Breast epithelium (tissue), 4 donors: ENCODE measurements at places on chromosomes 6 and 20. TPM values are rescaled to one million over a fixed set of nuclear protein-coding genes. Genes with fewer than 3 reads are reported as not detected.

DNA sequence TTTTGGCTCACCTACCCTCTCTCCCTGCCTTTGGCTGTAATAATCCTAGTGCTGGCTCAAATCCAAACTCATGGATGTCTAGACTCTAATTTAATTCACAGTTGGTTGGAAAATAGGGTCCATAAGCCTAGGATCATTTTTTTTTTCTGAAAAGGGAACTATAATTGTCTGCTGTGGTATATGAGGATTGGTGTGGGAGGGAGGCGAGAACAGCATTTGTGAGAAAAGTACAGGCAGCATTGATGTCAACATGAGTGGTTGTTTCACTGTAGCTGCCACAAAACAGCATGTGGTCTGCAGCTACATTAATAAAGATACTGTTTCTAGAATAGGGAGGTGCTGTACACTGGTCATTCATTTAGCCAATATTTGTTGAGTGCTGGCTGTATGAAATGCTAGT, 18.6 kb upstream of the POLR1H start:
- DNase-seq = no peak

DNA sequence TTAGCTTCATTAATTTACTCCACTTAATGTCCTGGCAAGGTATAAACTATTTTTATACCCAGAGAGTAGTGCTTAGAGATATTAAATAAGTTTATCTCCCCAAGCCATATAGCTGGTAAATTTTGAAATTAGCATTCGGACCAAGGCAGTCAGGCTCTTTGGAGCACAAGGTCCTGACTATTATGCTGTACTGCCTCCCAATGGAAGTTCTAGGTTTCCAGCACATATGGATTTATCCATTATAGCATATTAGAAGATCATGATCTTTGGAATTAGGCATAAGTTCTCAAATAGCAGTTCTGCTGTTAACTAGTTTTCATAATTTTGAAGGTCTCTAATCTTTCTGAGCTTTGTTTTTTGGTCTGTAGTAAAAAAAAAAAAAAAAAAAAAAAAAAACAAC, 835.3 kb upstream of the EPHA7 start:
- no peak for DNase-seq

- DNase-seq = no peak
Measured at GRCh38 chr6:47132724-47133123, 90.6 kb upstream of the ADGRF1 start.

- peak; percentile 50 for DNase-seq
Measured at GRCh38 chr6:36599791-36600209, 5.6 kb downstream of the SRSF3 start.

GRCh38 chr20:62951896-62952372, 575 bp upstream of the SLC17A9 start:
- no peak for DNase-seq

- DNase-seq = no peak
Measured at GRCh38 chr20:8255945-8256632, 124.0 kb downstream of the PLCB1 start.

- no peak for DNase-seq
Measured at GRCh38 chr20:3168829-3169590, 4.3 kb downstream of the LZTS3 start.

GRCh38 chr20:46085179-46085851, 4.4 kb downstream of the NCOA5 start:
- DNase-seq = no peak

- DNase-seq = no peak
Measured at GRCh38 chr20:63709149-63709527, 1.3 kb downstream of the ZGPAT start.

- DNase-seq = no peak
Measured at GRCh38 chr6:110484321-110484720, 7.9 kb upstream of the SLC22A16 start.

- DNase-seq = no peak
Measured at GRCh38 chr6:92507552-92507951, 911.8 kb downstream of the EPHA7 start.

DNA sequence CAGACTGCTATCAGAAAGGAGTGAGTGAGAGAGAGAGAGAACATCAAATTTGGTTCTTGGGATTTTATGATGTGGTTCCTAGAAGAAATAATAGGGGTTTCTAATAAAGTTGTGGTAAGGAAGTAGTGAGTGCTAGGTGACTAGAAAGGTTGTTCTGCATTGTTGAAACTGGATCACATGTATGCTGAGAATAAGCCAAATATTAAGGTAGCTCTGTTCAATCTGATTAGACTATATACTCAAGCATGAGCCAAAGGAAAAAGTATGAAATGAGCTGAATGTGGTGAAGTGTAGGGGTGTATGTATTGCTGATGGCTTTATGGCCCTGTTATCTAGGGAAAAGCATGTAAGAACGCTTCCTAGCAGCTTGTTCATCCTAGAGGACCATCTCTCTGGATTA, 63.0 kb upstream of the IMPG1 start:
- no peak for DNase-seq

DNA sequence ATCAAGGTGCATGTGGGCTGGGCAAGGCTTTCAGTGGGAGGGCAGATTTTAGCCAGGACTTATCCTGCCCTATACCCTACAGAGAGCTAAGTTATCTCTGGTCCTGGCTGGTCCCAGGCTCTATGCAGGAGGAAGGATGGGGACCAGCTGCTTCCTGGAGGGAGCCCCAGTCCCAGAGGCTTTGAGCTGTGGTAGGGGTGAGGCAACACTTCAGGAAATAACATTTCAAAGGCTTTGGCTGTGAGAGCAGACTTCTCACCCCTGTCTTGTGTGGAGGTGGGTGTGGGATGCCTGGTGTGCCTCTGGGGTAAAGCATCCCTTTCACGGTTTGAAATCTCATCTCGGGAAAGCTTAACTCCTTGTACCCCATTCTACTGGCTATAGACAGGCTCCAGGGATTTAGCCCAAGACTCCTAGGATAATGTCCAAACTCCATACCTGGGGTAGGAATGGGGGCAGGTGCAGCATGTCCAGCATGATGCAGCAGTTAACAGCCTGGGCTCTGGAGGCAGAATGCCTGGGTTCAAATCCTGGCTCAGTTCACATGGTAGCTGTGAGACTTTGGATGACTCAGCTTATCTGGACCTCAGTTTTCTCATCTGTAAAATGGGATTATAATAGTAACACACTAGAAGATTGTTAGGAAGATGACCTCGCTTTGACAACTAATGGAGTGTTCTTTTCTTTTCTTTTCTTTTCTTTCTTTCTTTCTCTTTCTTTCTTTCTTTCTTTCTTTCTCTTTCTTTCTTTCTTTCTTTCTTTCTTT, 27.5 kb upstream of the SIRPA start:
- no peak for DNase-seq

GRCh38 chr6:169964486-169965180, 213.2 kb downstream of the ERMARD start:
- no peak for DNase-seq

GRCh38 chr6:3913077-3913957, 64.1 kb downstream of the FAM50B start:
- peak; percentile 85 for DNase-seq

- no peak for DNase-seq
Measured at GRCh38 chr6:165831812-165832510, 168.9 kb upstream of the PDE10A start.

GRCh38 chr6:50820869-50821264, 2.2 kb downstream of the TFAP2B start:
- no peak for DNase-seq

GRCh38 chr6:157574851-157575424, 193.9 kb downstream of the ZDHHC14 start:
- no peak for DNase-seq

GRCh38 chr6:75306064-75306463, 21.5 kb upstream of the TMEM30A start:
- DNase-seq = no peak

GRCh38 chr6:122339661-122340060, 59.8 kb upstream of the HSF2 start:
- no peak for DNase-seq

GRCh38 chr20:24993337-24994185, 1.0 kb upstream of the APMAP start:
- no peak for DNase-seq

- no peak for DNase-seq
Measured at GRCh38 chr20:58130581-58130980, 97.9 kb downstream of the ANKRD60 start.

- DNase-seq = no peak
Measured at GRCh38 chr6:130018744-130019325, 454 bp downstream of the L3MBTL3 start.

DNA sequence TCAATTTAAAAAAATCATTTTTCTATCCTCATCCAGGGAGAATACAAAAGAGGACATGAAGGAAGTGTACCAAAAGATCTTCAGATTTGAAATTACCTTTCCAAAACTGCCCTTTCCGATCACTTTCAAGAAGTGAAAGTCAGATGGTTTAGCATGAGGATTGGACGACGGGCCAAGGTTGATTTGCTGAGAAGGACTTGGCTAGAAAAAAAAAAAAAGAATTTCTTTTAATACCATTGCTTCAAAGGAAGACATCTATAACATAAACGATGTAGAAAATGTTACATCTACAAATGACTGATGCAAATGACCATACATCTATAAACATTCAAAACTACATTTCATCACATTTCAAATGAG, 120.9 kb upstream of the SLC2A12 start:
- no peak for DNase-seq

DNA sequence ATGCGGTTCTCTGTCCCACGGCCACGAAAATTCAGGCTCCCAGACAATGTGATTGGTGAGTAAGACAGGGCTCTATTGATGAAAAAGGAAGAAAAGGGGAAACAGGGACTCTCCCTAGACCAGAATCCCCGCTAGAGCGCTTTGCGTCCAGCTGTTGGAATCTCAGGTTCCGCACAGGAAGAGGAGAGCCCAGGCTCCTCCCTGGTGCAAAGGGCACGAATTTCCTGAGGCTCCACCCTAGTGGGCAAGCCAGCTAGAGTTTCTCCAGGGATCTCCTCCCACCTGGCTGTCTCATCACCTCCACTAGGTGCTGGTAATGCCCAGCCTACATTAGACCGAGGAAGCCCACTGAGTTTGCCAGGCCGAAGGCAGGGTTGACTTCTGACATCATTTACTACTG, 135.9 kb upstream of the SOX4 start:
- no peak for DNase-seq

DNA sequence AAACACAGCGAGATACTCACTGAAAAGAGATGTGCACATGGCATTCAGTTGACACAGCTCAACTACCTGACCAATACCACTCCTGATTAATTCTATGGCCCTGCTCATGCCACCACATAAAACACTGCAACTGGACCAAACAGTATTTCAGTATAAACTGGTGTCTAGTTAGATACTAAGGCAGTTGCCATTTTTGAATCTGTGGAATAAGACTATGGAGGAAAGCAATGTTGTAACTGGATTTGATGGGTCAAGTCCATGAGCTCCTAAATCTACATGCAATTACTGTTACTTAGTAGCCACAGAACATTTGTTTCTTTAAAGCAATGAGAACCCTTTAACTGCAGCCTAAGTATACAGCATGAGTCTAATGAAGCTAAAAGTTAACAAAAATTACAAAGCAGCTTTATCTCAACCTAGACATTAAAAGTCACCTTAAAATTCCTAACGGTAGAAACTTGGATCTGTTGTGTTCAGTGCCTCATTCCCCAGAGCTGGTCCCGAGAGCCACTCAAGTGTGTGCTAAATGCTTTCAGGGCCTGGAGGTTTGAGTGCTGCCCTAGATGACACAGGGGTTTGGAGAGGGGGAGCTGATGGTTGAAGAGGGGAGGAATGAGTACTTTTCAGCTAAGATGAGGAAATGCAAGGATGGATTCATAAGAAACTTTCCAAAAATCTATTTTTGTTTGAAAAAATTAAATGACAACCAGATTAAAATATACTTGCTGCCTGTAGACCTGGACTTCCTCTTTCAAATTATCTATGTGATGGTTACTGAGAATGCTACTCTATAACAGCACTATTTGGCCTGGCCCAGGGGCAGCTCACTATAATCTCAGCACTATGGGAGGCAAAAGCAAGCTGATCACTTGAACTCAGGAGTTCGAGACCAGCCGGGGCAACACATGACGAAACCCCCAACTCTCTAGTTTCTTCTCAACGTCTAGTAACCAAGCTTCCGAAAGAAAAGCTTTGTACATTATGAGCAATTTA, 15.6 kb downstream of the SNX5 start:
- DNase-seq = no peak

DNA sequence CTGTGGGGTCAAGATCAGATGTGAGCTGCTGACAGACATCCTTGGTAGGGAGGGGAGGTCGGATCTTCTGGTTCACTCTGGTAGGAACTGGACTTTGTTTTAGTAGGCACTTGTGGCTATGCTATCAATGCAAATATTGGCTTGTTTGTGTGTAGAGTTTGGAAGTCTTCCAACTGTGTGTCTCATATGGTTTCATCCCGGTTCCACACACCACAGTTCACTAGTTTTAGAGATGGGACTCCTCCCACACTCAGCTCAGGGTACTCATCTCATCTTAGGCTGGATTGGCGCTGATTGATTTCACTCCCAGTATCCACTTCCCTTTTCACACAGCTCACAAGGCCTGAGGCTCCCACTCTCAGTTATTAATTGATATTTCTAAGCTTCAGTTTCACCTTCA, 161.3 kb downstream of the THBS2 start:
- DNase-seq = no peak

GRCh38 chr20:17822540-17823408, 123.0 kb downstream of the BANF2 start:
- no peak for DNase-seq

GRCh38 chr6:125310994-125311649, 9.4 kb upstream of the HDDC2 start:
- no peak for DNase-seq

DNA sequence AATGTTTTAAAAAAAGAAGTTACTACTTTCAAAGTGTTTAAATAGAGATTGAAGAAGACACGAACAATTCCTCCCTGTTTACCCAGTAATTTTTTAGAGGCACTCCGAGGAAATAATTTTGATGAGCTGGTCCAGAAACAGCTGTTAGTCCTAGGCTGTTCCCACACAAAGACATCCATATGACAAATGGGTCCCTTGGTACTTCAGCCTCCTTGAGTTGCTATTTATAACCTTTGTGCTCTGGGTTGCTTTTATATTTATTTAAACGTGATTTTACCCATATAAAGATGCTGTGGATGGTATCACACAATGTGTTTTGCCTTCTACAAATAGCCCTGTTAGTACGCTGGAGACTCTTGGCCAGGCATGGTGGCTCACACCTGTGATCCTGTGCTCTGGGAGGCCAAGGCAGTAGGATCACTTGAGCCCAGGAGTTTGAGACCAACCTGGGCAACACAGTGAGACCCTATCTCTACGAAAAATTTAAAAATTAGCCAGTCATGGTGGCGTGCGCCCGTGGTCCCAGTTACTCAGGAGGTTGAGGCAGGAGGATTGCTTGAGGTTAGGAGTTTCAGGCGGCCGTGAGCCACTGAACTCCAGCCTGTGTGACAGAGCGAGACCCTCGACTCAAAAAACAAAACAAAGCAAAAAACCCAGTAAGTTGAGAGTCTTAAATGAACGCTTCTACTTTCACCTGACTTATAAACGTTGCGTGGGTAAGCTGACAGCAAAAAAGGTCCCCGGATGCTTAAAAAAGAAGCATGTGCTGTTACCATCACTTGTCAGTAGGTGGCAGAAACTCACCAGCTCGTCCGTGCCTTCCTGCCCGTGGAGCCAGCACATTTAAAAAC, 56.9 kb upstream of the ARMH2 start:
- DNase-seq = no peak

Gene KIZ
- 45.9 TPM for total RNA-seq

Gene NINL
- total RNA-seq = 12.8 TPM

Gene FOXA2
- total RNA-seq = not detected

Gene RFX6
- total RNA-seq = 1.8 TPM

Gene SCAF8
- 41.0 TPM for total RNA-seq

Gene DZANK1
- total RNA-seq = 2.6 TPM

Gene PANK2
- total RNA-seq = 40.1 TPM

Gene TRIM10
- total RNA-seq = not detected

Gene MLN
- not detected for total RNA-seq

Gene TP53TG5
- not detected for total RNA-seq

Gene GRIK2
- not detected for total RNA-seq

Gene MCHR2
- not detected for total RNA-seq

Gene SUPT3H
- total RNA-seq = 13.6 TPM

Gene ESR1
- total RNA-seq = 2.2 TPM
